ENCODE measurements at places on chromosomes 16 and 17.

DNA sequence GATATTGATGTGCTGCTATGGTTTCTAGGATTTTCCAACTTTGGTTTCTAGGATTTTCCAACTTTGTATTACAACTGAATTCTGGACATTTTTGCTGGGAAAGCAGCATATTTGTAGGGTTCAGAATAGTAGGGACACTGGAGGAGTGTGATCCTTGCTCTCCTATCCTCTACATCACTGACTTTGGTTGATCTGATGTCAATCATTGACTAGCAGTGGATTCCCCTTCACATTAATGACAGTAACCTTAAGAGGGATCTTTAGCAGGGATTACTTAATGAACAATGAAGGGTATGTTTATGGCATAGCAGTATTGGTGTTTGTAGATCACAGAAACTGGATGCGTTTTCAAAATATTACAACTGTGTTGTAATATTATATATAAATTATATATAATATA is 67.4 kb downstream of the MAP2K4 start:
- DNase-seq = no peak

DNA sequence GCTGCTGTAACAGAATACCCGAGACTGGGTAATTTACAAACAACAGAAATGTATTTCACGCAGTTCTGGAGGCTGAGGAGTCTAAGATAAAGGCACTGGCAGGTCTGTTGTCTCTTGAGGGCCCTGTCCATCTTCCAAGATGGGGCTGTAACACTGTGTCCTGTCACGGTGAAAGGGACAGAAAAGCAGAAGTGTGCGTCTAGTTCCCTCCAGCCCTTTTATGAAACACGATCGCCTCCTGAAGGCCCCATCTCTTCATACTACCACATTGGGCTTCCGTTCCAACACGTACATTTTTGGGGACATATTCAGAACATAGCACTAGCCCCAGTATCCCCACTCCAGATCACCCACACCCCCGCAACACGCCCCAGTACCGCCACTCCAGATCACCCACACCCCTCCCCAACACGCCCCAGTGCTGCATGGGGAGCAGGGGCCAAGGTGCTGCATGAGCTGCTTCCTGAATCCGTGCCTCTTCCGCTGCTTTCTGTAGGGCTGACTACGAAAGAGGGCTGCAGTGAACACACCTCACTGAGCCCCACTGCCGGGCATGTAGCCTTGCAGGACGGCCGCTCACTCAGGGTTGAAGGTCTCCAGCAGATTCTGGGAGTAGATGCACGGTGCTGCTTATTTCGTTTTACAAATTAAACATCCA is 91.9 kb downstream of the RPTOR start:
- DNase-seq = no peak

GRCh38 chr17:78151514-78152008 is 5.4 kb downstream of the C17orf99 start:
- no peak for DNase-seq

DNA sequence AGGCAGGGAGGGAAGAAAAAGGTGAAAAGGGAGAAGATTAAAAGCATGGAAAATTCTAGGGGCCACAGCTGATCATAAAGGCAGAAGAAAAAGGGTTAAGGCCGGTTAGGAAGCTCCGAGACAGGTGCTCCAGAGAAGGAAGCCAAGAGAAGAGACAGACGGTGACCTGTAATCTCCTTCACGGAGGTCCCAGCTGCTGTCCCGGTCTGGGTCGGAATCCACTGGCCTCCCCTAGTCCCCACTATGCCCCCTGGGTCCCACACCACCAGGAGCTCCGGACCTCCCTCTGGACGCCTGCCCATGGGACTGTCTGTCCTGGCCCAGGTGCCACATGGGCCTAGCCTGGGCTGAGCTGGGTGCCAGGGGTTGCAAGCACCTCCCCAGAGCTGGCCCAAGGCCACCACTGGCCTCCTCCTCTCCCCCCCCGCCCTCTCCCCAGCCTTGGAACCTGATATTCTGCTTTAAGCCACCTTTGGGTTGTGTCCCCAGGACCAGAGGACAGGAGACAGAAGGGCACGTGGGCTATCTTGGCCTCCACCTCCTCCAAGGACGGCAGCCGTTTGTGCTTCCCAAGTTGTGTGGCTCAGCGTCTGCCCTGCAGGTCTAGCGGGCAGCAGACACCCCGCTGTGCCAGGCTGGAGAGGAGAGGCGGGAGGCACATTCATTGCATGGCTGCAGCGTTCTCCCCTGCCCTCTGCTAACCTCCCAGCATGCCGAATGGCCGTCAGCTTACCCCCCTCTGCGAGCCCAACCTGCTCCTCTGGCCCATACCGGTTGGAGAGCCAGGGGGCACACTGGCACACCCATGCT is 102.4 kb downstream of the ENGASE start:
- DNase-seq = no peak

GRCh38 chr16:73113336-73113735 is 65.4 kb upstream of the ZFHX3 start:
- DNase-seq = no peak

- peak; percentile 34 for DNase-seq
Measured at GRCh38 chr17:68955181-68955841, at the start of gene ABCA8. Gene ABCA8, minus strand, starts transcription at chr17:68955392. Its CDS starts 13,358 bp downstream, at chr17:68942034.

Measured in astrocyte of the hippocampus (primary cell).